ENCODE measurements at places on chromosomes 4 and X.

GRCh38 chr4:90458576-90458975, 331.4 kb downstream of the CCSER1 start:
- DNase-seq: no peak

- DNase-seq: no peak
Observed at GRCh38 chrX:15956681-15957080, 102.1 kb upstream of the AP1S2 start.

- no peak for DNase-seq
Observed at GRCh38 chr4:17093481-17093880, 195.0 kb upstream of the LDB2 start.

GRCh38 chr4:169037506-169037905, 27.5 kb upstream of the CBR4 start:
- DNase-seq: no peak

GRCh38 chrX:13829983-13830382, 13.1 kb upstream of the GPM6B start:
- DNase-seq: no peak

DNA sequence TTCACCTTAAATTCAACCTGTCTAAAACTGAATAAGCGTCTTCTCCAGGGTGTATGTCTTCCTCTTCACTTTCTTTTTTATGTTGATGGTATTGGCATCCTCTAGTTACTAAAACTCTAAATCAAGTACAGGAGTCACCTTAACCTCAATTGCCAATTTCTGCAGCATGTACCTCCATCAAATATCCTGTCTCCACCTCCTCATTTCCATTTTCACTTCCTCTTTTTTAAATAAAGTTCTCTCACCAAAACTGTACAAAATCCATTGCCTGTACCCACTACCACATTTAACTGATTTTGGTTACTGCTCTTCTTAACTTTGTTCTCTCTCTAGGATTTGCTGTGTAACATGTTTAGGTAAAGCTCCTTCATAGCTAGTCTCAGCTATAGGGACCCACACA, 9.2 kb upstream of the NPFFR2 start:
- DNase-seq: no peak

Data from CD4-positive, alpha-beta T cell treated with Interleukin-6 at 100 ng/mL for 8 hours (primary cell).